ENCODE measurements at places on chromosomes 16 and 17. TPM values are rescaled to one million over a fixed set of nuclear protein-coding genes. Genes with fewer than 3 reads are reported as not detected.

- peaks cover 44% of the 10 kb centered on the region for H3K27me3 ChIP-seq
- no peak overlapping the region for H3K27ac ChIP-seq
- no peak for DNase-seq
- H3K4me1 ChIP-seq = peaks cover 8% of the 10 kb centered on the region
- no peaks in the 10 kb centered on the region for H3K36me3 ChIP-seq
Observed at GRCh38 chr16:709566-710499, 4.2 kb upstream of the FBXL16 start.

CDRT15L2 gene
- total RNA-seq = not detected

GRCh38 chr17:81593105-81593871 is 41.1 kb upstream of the FAAP100 start:
- H3K27ac ChIP-seq = no peak overlapping the region
- H3K27me3 ChIP-seq = no peaks in the 10 kb centered on the region
- H3K4me1 ChIP-seq = peaks cover 3% of the 10 kb centered on the region
- H3K4me3 ChIP-seq = no peak overlapping the region
- H3K36me3 ChIP-seq = peaks cover 25% of the 10 kb centered on the region
- DNase-seq = no peak

CA7 gene
- total RNA-seq = not detected

GRCh38 chr17:7266784-7267183 is 4.5 kb upstream of the CLDN7 start:
- H3K27me3 ChIP-seq = peaks cover 38% of the 10 kb centered on the region
- no peaks in the 10 kb centered on the region for H3K36me3 ChIP-seq
- H3K4me1 ChIP-seq = peaks cover 19% of the 10 kb centered on the region
- H3K4me3 ChIP-seq = no peak overlapping the region

DNA sequence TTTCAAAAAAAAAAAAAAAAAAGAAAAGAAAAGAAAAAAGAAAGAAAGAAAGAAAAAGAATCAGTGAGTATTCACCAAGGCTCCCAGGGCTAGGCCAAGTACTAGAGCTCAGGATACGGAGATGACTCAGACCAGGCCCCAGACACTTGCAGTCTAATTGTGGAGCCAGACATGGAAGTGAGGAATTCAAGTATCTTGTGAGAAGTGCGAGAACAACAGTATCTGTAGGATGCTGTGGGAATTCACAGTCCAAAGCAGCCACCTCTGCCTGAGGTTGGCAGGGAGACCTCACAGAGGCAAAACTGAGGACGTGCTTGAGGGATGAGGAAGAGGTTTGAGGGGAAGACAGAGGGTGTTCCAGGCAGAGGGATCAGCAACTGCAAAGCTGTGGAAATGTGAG is 14.0 kb upstream of the ALDOA start:
- peak overlapping the region; percentile 90 for H3K4me3 ChIP-seq
- H3K4me1 ChIP-seq = peaks cover 40% of the 10 kb centered on the region
- H3K27me3 ChIP-seq = peaks cover 2% of the 10 kb centered on the region
- peaks cover 7% of the 10 kb centered on the region for H3K36me3 ChIP-seq

KDM6B gene
- 12.3 TPM for total RNA-seq

DNA sequence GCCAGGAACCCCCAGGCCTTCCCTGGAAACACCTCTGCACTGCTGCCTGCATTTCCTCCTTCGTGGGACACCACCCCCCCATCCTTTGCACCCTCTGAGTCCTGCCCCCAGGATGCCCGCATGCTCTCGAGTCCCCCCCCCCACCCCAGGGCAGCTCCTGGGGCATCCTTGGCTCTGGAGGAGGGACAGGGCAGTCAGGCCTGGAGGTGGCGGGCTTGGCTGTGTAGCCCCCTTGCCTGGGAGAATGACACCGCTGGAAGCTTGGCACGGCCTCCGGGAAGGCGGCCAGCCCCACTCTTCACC is 98.9 kb upstream of the GSE1 start:
- H3K27me3 ChIP-seq = no peaks in the 10 kb centered on the region
- H3K4me3 ChIP-seq = no peak overlapping the region
- DNase-seq = no peak
- no peaks in the 10 kb centered on the region for H3K36me3 ChIP-seq
- H3K4me1 ChIP-seq = no peaks in the 10 kb centered on the region

DNA sequence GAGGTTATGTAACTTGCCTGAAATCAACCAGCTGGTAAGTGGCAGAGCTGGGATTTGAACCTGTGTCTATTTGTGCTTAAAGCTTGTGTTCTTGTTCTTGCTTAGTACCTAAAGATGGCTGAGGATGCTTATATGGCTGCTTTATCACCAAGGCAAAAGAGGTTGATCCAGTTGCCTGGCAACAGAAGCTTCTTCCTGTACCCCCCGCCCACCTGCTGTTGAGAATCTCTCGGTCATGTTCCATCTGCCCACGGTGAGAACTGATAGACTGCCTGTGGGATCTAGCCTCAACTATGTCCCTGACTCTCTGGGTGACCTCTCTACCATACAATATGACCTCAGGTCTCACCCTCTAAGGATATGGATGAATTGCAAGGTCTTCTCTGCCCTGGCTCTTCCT is 60.7 kb downstream of the ABCC6 start:
- no peaks in the 10 kb centered on the region for H3K36me3 ChIP-seq
- H3K27ac ChIP-seq = no peak overlapping the region
- no peak overlapping the region for H3K4me3 ChIP-seq
- H3K27me3 ChIP-seq = no peaks in the 10 kb centered on the region

GRCh38 chr17:40268141-40268712 is 19.5 kb upstream of the CDC6 start:
- DNase-seq = no peak
- H3K27ac ChIP-seq = no peak overlapping the region
- no peaks in the 10 kb centered on the region for H3K4me1 ChIP-seq
- H3K4me3 ChIP-seq = no peak overlapping the region

RPH3AL gene
- total RNA-seq = 4.6 TPM

- no peak overlapping the region for H3K4me3 ChIP-seq
- no peak for DNase-seq
- no peaks in the 10 kb centered on the region for H3K4me1 ChIP-seq
- no peaks in the 10 kb centered on the region for H3K36me3 ChIP-seq
Observed at GRCh38 chr16:54164789-54165173, 121.8 kb downstream of the IRX3 start.

NOTUM gene
- total RNA-seq = 0.23 TPM

DNA sequence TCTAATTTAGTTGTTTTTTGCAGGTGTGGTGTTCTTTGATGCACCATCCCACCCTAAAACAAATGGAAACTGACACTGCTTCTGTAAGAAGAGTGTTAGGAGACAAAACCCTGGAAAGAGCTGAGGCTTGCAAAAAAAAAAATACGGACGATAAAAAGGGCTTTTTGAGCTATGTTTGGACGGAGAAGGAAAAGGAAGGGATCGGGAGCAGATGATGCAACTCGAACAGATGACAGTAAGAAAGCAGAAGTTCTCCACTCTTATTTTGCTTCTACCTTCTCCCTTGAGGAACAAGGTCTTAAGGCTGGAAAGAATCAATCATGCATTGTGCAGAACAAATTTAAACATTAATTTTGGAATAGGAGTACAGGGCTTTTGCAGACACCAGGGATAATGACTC is 136.7 kb downstream of the MAF start:
- H3K4me1 ChIP-seq = no peaks in the 10 kb centered on the region
- no peak overlapping the region for H3K4me3 ChIP-seq
- H3K27ac ChIP-seq = no peak overlapping the region
- H3K27me3 ChIP-seq = peaks cover 9% of the 10 kb centered on the region

GRCh38 chr16:17070882-17071592 is 399.7 kb downstream of the XYLT1 start:
- no peaks in the 10 kb centered on the region for H3K36me3 ChIP-seq
- H3K27me3 ChIP-seq = no peaks in the 10 kb centered on the region
- peak; percentile 41 for DNase-seq
- peaks cover 9% of the 10 kb centered on the region for H3K4me1 ChIP-seq

DNA sequence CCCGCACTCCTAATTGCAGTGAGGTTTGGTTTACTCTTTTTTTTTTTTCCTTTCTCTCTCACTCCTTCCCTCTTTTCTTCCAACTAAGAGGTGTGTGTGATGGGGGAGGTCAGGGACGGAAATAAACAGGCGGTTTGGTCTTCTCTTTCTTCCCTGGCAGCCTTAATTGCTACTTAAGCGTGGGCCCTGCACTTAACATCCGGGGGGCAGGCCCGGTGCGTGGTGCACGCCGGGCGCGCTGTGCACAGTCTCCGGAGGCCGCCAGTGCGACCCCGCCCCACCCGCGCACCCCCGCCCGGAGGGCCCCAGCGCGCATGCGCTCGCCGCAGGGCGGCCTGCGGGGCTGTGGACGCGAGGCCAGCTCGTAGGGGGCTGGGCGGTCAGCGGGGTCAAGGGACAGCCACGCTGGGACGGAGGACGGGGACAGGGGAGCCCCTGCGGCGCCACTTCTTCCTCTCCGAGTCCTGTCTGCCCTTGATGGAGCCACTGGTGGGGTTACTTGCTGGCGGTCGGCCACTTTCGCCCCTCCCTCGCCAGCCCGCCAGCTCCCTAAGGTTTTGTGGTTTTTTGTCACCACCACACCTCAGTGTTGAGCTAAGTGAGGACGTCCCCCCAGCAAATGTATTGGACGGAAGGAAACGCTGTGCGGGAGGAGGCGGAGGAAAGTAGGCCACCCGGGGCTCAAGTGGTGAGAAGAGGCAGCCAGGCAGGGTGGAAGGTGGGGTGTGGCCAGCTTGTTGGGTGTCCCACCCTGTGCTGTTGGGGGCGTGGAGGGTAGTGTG is 120.9 kb downstream of the MRM1 start:
- peak overlapping the region; percentile 97 for H3K27ac ChIP-seq
- peaks cover 57% of the 10 kb centered on the region for H3K4me1 ChIP-seq
- DNase-seq = peak; percentile 82
- H3K4me3 ChIP-seq = peak overlapping the region; percentile 70

DNA sequence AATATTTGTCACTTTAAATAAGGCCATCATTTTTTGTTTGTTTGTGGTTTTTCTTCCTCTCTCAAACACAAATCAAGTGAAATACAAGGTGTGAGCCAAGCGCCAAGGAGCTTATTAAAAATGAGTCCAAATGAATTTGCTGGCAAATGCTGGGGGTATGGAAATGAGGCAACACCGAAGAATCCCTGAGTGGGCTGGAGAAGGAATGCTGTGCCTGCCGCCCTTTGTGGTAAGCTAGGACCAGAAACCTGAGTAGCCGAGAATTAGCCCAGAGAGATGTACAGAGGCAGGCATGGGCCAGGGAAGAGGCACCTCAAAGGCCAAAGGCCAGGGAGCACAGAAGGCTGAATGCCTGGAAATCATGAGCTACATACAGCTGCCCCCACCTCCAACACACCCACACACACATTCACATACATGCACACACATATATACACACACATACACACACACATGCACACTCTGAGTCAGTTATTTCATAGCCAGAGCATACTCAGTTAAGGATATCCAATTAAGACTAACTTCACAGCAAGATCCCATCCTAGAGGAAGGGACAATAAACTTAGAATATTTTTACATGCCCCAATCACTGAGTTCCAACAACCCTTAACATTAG is 266.1 kb upstream of the DYNLRB2 start:
- peaks cover 7% of the 10 kb centered on the region for H3K4me1 ChIP-seq
- H3K4me3 ChIP-seq = no peak overlapping the region
- H3K36me3 ChIP-seq = no peaks in the 10 kb centered on the region

DNA sequence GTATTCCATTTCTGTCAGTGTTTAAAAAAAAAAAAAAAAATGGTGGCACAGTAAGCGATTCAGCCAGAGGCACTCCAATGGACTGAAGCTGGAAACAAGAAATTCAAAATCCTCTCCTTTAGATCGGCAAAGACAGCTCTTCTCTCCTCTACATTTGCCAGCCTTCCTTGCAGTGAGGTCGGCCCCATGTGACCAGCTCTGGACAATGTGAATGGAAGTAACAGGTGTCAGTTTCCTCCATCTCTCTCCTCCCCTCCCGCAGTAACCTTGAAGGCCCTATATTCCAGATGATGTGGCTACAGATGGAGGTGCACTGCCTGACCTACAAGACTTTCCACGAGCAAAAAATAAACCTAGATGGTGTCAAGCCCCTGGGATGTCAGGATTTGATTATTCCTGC is 15.0 kb downstream of the CUEDC1 start:
- peaks cover 5% of the 10 kb centered on the region for H3K4me1 ChIP-seq
- no peak for DNase-seq
- no peaks in the 10 kb centered on the region for H3K36me3 ChIP-seq
- H3K27ac ChIP-seq = no peak overlapping the region

- no peak overlapping the region for H3K4me3 ChIP-seq
- DNase-seq = no peak
- no peak overlapping the region for H3K27ac ChIP-seq
- H3K27me3 ChIP-seq = peaks cover 7% of the 10 kb centered on the region
- H3K4me1 ChIP-seq = no peaks in the 10 kb centered on the region
- no peaks in the 10 kb centered on the region for H3K36me3 ChIP-seq
Observed at GRCh38 chr16:80317116-80317515, 223.7 kb upstream of the DYNLRB2 start.

DNA sequence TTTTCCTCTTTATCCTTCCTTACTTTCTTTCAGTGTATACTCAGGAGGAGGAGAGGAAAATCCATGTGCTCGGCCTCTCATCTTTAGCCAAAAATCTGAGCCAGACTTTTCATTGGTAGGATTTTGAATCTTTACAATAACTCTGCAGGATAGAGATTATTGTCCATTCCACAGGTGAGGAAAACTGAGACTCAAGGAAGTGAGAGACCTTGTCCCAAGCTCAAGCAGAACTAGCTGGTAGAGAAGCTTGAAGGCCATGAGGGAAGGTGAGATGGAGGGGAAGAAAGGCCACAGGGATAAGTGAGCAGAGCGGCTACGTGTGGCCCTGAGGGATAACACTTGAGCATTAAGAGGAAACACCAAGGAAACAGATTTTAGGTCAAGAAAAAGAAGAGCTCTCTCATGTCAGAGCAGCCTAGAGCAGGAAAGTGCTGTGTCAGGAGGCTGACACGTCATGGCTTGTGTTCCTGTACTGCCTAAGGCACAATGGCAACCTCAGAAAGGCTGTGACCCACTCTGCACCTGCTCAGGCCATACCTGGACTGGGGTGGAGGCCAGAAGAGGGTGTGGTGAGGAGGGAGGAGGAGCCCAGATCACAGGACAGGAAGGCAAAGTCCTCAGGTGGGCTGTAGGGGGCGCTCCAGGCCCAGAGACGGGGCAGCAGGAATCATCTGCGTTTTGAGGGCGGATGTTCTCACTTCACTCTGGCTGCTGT is 11.9 kb downstream of the MT4 start:
- peak; percentile 91 for DNase-seq
- no peak overlapping the region for H3K4me3 ChIP-seq
- H3K36me3 ChIP-seq = no peaks in the 10 kb centered on the region
- H3K27ac ChIP-seq = peak overlapping the region; percentile 78

DNA sequence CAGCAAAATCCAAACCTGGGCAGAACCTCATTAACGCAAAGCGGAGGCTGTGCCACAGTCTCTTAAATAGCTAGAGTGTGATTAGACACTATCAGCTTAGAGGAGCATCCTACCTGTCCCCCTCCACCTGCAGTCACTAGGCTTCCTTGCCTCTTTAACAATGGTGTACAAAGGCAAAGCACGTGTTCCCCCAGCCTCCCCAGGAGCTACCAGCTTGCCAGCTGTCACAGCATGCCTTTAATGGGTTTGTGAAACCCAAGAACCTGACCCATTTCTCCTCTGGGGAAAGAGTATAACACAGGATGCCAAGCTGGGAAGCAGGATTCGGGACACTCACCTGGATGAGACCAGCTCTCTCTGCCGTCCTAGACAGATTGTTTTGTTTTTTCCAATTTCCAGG is 37.2 kb upstream of the TBX2 start:
- no peak overlapping the region for H3K27ac ChIP-seq
- no peaks in the 10 kb centered on the region for H3K36me3 ChIP-seq
- peaks cover 1% of the 10 kb centered on the region for H3K27me3 ChIP-seq
- DNase-seq = no peak
- no peak overlapping the region for H3K4me3 ChIP-seq
- no peaks in the 10 kb centered on the region for H3K4me1 ChIP-seq

Data from activated CD4-positive, alpha-beta T cell treated with anti-CD3 and anti-CD28 coated beads, Interleukin-2, amount 10 ng/mL, durations not matched to agents 7 days and 5 days (primary cell).